ENCODE measurements at places on chromosomes 16 and 17.

DNA sequence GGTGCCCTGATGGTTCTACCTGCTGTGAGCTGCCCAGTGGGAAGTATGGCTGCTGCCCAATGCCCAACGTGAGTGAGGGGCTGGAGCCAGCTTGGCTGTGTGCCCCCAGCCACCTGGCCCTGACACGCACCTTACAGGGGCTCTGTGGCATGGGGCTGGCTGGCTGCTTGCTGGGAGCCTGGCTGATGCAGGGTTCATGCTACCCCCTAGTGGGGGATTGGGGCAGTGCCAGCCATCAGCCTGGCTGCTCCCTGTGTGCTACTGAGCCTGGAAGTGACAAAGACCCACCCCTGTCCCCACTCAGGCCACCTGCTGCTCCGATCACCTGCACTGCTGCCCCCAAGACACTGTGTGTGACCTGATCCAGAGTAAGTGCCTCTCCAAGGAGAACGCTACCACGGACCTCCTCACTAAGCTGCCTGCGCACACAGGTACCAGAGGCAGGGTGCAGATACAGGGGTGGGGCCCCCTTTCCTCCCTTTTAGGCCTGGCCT, 5.7 kb downstream of the GRN start:
- peak; percentile 65 for DNase-seq

GRCh38 chr17:30290696-30291542, 825 bp downstream of the BLMH start:
- peak; percentile 49 for DNase-seq

GRCh38 chr16:78679546-78679945, 580.1 kb downstream of the WWOX start:
- no peak for DNase-seq

- DNase-seq, result no peak
Observed at GRCh38 chr17:82346342-82347300, 12.4 kb upstream of the TEX19 start.

GRCh38 chr17:75552425-75553294, 27.2 kb downstream of the LLGL2 start:
- no peak for DNase-seq

DNA sequence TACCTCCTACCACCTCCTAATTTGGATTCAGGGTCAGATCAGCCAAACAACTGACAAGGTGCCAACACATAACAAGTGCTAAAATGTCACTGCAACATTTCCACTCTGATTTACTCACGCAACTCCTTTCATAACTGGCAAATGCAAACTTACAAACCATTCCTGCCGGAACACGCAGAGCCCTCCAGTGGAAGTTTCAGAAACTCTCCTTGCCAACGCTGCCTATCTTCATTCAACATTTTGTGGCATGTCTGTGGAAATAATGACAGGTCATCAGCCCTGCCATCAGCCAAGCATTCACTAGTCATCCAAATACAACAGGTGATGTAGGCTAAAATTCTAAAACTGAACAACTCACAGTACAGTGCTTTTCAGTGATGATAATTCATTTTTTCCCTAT, 37.7 kb upstream of the OR3A1 start:
- DNase-seq, result no peak

DNA sequence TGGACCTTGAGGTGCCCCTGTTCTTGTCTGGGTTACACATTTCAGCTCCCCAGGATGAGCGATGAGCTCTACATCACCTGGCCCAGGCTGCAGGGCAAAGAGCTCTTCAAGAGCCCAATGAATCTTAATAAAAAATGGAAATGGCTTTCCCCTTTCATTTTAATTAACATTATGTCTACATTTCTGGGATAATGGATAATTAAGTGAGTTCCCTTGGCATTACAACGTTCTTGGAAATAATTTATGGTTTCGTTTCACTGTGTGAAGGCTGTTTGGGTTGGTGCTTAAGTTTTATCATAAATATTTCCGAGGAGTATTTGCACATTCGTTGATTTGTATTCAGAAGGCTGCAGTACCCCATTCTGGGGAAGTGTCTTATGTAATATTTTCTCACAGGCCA, 678.3 kb upstream of the EEF2KMT start:
- DNase-seq, result no peak
